Left ventricle myocardium superior (tissue), 1 donor: ENCODE measurements at places on chromosomes 6 and 20.

GRCh38 chr6:42010185-42010891, 40.0 kb upstream of the TAF8 start:
- no peak for DNase-seq

GRCh38 chr6:42226161-42226611, 8.5 kb upstream of the MRPS10 start:
- no peak for DNase-seq

GRCh38 chr20:23039885-23040508, 4.9 kb downstream of the SSTR4 start:
- DNase-seq, result no peak

- no peak for DNase-seq
These were observed 50.1 kb downstream of the PKIB start for GRCh38 chr6:122660296-122660695.

DNA sequence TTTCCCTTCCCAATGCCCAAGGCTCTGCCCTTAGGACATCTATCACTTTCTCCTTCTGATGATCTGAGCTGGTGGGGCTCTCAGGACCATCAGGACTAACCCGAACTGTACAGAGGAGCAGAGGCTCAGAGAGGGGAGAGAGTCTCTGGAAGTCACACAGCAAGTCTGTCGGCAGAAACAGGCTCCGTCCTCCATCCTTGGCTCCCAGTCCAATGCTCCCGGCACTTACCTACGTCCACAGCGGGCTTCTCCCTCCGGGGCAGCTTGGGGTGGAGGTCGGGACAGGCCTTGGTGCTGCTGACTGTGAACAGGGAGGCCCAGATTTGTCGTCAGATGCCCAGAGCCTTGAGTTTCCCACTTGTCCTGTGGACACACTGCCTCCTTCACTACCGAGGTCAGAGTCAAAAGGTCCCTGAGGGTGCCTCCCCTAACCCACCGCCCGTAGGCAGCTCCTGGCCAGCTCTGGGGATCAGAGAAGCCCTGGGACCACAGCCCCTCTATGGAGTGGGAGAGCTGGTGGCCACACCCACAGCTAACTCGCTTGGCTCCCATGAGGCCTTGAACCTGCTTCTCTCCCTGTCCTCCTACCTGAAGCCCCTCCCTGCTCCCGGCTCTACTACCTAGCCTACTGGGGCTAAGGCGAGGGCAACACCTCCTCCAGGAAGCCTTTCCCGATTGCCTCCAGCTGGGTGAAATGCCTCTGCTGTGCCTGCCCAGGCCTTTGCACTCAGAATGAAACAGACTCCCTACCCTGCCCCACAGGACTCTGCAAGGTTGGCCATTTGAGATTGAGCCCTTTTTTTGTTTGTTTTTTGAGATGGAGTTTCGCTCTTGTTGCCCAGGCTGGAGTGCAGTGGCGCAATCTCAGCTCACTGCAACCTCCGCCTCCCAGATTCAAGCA, 22.6 kb downstream of the VSTM2L start:
- no peak for DNase-seq

- DNase-seq, result no peak
These were observed 19.9 kb downstream of the EZR start for GRCh38 chr6:158799051-158799792.

GRCh38 chr20:973785-974194, 28.3 kb downstream of the RSPO4 start:
- DNase-seq, result no peak

- DNase-seq, result no peak
These were observed 70.9 kb downstream of the SYNE1 start for GRCh38 chr6:152566103-152566875.
